Common myeloid progenitor, CD34-positive (primary cell): ENCODE measurements at places on chromosomes 12 and 14.

- no peak for DNase-seq
Measured at GRCh38 chr14:100738269-100738691, 11.6 kb downstream of the DLK1 start.

- DNase-seq: no peak
Measured at GRCh38 chr14:102029956-102030355, 56.9 kb downstream of the HSP90AA1 start.

DNA sequence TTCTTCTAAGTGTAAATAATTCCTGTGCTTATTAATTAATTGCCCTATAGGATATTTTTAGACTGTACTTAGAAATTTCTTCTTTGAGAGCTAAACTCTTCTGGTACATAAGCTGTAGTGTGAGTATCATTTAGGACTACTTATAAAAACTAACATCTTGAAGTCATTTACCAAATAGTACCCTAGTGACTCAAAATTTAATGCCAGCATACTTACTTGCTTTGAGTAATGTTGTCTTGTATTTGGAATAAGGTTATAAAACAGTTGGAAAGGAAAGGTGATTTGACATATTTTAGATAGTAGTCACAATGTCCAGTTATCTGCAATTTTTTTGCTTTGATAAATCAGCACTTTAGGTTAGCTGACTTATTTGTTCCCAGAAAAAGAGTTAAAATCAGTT, 39.1 kb downstream of the SPATA7 start:
- DNase-seq: no peak

- no peak for DNase-seq
Measured at GRCh38 chr12:127785986-127786590, 480.9 kb upstream of the TMEM132C start.

DNA sequence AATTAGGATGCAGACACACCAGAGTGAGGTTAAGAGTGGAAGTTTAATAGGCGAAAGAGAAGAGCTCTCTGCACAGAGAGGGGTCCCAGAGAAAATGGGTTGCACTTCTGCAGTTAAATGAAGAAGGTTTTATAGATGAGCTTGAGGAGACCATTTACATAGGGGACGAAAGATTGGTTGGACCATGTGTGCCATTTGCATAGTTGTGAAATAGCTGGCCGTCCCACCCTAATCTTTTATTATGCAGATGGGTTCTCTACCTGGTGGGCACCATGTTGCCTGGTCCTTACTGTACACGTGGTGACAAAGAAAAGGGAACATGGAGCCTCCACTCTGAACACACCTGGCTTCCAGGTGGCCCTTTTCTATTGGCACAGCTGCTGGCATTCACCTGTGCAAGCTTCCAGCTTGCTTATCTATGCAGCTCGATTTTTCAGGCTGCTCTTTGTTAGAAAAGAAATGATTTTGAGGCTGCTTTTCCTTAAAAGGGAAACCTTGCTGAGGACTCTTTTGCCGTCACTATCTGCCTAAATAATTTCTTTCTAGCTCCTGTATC, 67.1 kb upstream of the SRSF5 start:
- DNase-seq: no peak

GRCh38 chr12:111868676-111869588, 26.9 kb downstream of the MAPKAPK5 start:
- no peak for DNase-seq

- DNase-seq: peak; percentile 91
Measured at GRCh38 chr12:29104516-29104915, 44.6 kb upstream of the FAR2 start.

- no peak for DNase-seq
Measured at GRCh38 chr12:15114501-15114900, 106.7 kb downstream of the RERG start.

DNA sequence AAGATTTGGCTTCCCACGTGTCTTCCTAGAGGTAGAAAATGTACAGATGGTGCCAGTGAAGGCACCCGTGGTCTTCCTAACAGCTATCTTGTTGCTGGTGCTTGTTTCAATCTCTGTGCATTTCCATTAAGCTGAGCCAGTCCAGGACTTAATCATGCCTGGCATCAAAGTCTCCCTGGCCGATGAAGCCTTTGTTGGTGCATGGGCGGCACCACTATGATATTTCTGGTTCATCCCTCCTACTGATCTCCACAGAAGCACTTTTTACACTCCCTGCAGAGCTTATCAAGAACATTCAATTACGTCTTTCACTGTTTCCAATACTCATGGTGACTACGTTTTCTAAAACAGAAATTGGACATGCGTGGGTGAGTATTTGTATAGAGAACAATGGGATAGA, 128.4 kb downstream of the TTC8 start:
- DNase-seq: no peak

- DNase-seq: peak; percentile 63
Measured at GRCh38 chr12:27123642-27124041, 41.3 kb upstream of the C12orf71 start.

DNA sequence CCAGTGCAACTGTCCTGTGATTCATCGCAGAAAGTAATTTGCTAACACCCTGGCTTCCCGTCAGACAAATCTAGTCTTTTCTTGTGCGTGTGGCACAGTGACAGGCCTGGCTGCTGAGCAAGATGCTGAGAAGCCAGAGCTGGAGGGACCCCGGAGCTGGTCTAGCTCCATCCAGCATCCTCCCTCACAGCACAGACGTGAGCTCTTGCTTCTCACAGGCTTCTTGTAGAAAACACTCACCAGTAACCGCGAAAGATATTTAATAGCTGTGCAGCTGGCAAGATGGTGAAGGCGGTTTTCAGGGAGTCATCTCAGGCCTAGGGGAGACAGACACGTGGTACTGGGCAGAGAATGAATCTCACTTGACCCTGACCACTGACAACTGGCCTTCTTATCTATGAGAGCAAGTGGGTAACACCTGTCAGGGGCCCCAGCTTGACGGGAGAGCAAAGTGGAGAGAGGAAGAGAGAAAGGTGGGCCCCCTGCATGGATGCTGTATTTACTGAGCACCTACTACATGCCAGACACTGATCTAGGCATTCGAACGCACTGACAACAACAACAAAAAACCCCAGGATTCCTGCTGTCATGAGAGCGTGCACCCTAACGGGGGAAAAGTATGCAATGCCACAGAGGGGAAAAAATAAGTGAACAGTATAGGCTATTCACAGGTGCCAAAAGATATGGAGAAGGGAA, 63.3 kb downstream of the CCDC88C start:
- DNase-seq: no peak

DNA sequence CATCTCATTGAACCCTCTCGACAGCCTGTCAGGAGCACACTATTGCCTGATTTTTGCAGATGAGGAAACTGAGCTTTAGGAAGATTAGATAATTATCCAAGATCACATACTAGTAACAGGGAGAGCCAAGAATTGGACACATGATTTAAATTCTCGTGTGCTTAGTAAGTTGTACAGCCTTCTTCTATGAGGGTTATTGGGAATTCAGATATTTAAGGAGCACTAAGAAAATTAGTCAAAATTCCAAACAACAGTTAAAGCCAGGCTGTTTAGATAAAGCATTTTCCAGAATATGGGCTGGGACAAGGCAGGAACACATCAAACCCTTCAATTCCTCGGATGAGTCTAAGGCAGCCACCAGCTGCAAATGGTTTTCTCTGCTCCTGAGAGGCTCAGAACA, 148.8 kb downstream of the TMEM30B start:
- no peak for DNase-seq

- DNase-seq: no peak
Measured at GRCh38 chr14:104634138-104634760, 29.7 kb upstream of the TMEM179 start.

DNA sequence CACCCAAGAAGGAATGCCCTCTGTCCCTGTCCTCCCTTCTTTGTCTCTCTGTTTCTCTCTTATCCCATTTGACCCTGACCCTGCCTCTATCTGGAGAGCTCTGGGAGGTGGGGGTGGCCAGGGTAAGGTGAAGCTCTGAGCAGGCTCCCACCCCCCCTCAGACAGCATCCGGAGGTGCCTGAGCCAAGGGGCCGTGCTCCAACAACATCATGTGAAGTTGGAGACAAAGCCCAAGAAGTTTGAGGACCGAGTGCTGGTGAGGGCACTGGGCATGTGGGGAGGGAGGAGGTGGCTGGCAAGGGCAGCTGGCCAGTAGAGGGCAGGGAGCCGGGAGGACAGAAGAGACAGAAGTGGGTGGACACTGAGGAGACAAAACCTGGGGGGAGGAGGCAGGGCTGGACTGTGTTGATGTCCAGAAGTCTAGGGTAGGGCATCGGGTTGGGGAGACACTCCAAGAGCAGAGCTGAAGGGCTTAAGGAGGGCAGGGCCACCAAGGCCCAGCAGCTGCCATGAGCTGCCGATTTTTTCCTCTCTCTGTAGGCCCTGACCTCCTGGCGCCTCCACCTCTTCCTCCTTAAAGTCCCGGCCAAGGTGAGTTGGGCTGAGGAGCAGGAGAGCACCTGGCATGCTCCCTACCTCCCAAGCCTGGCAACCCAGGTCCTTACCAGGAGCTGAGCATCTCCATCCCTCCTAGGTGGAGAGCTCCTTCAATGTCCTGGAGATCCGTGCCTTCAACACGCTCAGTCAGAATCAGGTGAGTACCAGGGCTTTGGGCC, 1.9 kb downstream of the CARMIL3 start:
- DNase-seq: no peak

- DNase-seq: no peak
Measured at GRCh38 chr12:83843541-83843940, 1069.1 kb downstream of the SLC6A15 start.

DNA sequence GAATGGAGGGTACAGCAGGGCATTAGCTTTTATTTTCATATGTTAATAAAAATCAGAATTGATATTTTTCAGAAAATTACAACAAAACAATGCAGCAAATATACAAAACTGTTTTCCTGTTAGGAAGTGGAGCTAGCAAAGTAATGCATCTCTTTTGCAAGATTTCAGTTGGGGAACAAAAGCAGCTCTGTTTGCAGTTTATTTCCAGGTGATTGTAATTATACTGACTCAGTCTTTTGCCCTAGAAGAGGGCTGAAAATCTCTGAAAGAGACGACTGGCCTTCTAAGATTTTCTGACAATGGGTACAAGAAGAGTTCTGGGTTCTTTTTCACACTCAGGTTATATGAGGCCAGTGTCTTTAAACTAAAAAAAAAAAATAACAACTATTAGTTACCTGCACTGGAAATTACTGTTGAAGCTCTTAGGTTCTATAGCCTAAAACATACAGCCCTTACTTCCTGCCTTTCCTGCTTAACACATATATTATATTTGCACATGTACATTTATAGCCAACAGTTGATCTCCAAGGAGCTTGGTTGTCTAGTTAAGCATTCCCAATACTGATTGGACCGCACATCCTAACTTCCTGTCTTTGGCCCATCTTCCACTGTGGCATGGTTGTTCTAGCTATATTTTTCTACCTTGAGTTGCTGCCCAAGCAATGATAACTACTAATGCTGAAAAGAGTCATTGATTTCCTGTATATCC, 199.1 kb upstream of the KRR1 start:
- no peak for DNase-seq

GRCh38 chr14:85041618-85042017, 488.3 kb upstream of the FLRT2 start:
- DNase-seq: no peak

DNA sequence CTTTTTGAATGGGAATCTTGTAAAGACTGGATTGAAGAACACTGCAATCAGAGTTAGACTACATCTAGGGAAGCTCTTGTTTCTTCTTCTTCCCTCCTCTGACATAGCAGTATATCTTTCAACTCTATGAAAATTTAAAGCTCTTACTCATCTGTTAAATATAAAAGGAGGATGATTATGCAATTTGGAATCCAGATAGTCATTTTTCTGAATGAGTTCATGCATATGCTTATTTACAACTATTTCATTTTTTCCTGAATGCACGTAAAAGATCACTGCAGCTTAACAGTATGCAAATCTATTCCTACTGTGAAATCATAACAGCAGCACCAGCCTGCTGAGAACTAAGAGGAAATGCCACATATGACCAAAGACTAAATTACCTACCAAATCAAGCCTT, 133.5 kb upstream of the TMCC3 start:
- DNase-seq: no peak

DNA sequence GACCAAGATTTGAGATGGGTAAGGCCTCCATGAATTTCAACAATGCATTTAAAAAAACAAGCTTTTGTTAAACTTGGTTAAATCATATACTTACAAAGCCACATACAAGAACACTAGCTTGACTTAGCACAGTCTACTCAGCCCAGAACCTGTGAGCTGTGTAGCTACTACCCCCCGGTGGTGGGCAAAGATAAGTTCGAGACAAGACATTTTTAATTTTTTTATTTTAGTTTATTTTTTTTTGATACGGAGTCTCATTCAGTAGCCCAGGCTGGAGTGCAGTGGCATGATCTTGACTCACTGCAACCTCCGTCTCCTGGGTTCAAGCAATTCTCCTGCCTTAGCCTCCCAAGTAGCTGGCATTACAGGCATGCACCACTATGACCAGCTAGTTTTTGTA, 3.7 kb upstream of the NECAP1 start:
- DNase-seq: peak; percentile 94

DNA sequence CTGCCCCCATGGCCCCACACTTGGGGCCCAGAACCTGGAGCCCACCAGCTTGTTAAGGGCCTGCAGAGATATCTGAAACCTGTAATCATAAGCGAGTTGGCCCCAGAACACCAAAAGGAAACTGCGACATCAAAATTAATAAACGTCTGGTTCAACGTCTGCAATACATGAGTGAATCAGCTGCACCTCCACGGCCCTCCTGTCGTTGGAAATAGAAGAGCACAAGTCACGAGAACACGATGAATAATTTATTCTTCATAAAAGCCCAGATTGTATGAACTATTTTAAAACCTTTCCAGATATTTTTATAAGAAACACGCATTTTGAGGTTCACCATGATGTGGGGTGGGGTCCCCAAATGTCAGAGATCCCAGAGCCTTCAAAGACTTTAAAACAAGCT, 9.7 kb upstream of the CMKLR1 start:
- no peak for DNase-seq

GRCh38 chr14:65574611-65575010, 162.1 kb downstream of the FUT8 start:
- DNase-seq: no peak

DNA sequence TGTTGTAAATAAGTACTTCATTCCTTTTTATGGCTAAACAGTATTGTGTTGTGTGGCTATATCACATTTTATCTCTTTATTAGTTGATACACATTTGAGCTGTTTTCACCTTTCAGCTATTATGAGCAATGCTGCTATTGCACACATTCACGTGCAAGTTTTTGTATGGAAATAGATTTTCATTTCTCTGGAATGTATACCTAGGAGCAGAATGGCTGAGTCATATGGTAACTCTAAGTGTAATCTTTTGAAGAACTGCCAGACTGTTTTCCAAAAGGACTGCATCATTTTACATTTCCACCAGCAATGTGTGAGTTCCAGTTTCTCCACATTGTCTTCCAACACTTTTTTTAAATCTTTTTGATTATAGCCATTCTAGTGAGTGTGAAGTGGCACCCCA, 134.0 kb downstream of the SRGAP1 start:
- no peak for DNase-seq

GRCh38 chr12:57629897-57630471, 3.0 kb downstream of the B4GALNT1 start:
- no peak for DNase-seq

- DNase-seq: peak; percentile 86
Measured at GRCh38 chr12:6345319-6346091, 3.6 kb upstream of the TNFRSF1A start.

GRCh38 chr12:115763982-115764621, 513.4 kb downstream of the MED13L start:
- no peak for DNase-seq

- DNase-seq: peak; percentile 15
Measured at GRCh38 chr12:43325786-43326185, 226.2 kb downstream of the ADAMTS20 start.
